ENCODE measurements at places on chromosomes 5 and 9. TPM values are rescaled to one million over a fixed set of nuclear protein-coding genes. Genes with fewer than 3 reads are reported as not detected.

The SOWAHA gene
- not detected for total RNA-seq

The DNAJC25 gene
- 5.4 TPM for total RNA-seq

The LECT2 gene
- total RNA-seq: not detected

The ZNF354C gene
- total RNA-seq: 6.3 TPM

The MCC gene
- 14.0 TPM for total RNA-seq

The PCDHGB3 gene
- total RNA-seq: 0.19 TPM

The OR1J2 gene
- not detected for total RNA-seq

The PCDHGC5 gene
- 1.4 TPM for total RNA-seq

- no peaks in the 10 kb centered on the region for H3K27me3 ChIP-seq
- H3K4me3 ChIP-seq: no peak overlapping the region
- H3K4me1 ChIP-seq: no peaks in the 10 kb centered on the region
These were observed 723.3 kb downstream of the CETN3 start for GRCh38 chr5:89686081-89686765.

GRCh38 chr5:180831139-180832093 is 28.8 kb upstream of the MGAT1 start:
- H3K27me3 ChIP-seq: no peaks in the 10 kb centered on the region
- peak overlapping the region; percentile 87 for H3K4me3 ChIP-seq
- H3K27ac ChIP-seq: peak overlapping the region; percentile 94
- H3K4me1 ChIP-seq: peaks cover 19% of the 10 kb centered on the region
- H3K36me3 ChIP-seq: peaks cover 13% of the 10 kb centered on the region

- no peak overlapping the region for H3K27ac ChIP-seq
- no peaks in the 10 kb centered on the region for H3K4me1 ChIP-seq
- H3K36me3 ChIP-seq: no peaks in the 10 kb centered on the region
- no peak for DNase-seq
- H3K27me3 ChIP-seq: no peaks in the 10 kb centered on the region
These were observed 285.8 kb downstream of the ISL1 start for GRCh38 chr5:51669095-51669494.

DNA sequence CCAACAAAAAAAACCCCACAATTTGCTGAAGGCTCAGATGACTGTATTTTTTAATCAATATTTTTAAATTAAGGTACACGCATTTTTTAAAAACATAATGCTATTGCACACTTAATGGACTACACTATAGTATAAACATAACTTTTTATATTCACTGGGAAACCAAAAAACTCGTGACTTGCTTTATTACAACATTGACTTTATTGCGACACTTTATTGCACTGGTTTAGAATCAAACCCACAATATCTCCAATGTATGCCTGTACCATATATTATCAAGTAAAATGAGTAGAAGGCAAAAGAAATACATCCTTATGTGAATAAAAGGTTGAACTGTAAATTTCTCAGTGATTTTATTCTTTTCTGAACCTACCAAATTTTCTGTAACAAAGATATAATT is 53.7 kb downstream of the RICTOR start:
- H3K27ac ChIP-seq: no peak overlapping the region
- H3K36me3 ChIP-seq: peaks cover 23% of the 10 kb centered on the region
- peaks cover 31% of the 10 kb centered on the region for H3K4me1 ChIP-seq

DNA sequence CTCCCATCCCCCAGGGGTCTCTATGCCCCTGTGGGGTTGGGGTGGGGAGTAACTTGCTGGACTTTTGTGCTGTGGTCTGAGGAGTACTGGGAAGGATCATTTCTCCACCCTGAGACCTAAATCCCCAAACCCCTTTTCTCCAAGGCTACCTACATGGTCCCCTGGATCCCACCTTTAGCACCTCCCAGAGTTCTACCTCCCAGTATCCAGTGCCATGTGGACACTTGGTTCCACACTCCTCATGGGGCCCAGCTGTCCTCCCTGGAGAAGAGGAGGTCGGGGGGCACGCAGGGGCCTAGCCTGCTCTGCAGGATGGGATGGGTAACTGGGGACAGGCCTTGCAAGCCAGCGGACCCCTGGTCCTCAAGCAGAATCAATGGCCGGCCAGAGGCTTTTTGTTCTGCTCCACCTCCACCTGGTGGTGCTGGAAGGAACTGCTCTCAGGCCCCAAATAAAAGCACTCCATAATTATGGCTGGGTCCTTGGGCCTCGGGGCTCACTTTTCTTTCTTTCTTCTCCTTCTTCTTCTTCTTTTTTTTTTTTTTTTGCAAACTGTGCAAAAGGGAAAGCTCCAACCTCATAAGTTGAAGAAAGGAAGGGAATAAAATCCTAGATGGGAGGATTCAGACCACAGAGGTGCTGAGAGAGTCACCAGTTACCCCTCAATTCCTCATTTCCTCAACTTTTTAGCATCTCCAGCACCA is 68.4 kb downstream of the PSD2 start:
- no peaks in the 10 kb centered on the region for H3K4me1 ChIP-seq
- H3K36me3 ChIP-seq: no peaks in the 10 kb centered on the region
- H3K27me3 ChIP-seq: peaks cover 50% of the 10 kb centered on the region
- no peak overlapping the region for H3K4me3 ChIP-seq

- no peak overlapping the region for H3K27ac ChIP-seq
- H3K27me3 ChIP-seq: no peaks in the 10 kb centered on the region
- DNase-seq: no peak
- no peak overlapping the region for H3K4me3 ChIP-seq
- H3K36me3 ChIP-seq: no peaks in the 10 kb centered on the region
- no peaks in the 10 kb centered on the region for H3K4me1 ChIP-seq
These were observed 1325.0 kb upstream of the DMAC1 start for GRCh38 chr9:9124616-9125015.

DNA sequence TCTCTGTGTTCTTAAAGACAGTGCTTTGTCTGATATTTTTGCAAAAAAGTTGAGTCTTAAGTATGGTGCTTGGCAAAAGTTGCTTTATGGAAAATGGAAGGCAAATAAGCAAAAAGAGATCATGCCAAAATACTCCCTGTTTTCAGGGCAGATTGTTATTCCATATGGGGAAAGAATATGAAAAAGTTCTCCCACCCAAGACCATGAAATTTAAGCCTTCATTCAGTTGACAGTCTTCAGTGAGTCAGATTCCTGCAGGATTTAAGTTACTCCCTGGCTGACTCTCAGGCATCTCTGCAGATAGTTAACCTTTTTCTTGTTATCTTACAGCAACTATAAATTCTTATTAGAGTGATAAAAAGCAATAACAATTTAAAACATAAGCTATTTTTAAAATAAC is 601.6 kb downstream of the PDE4D start:
- peaks cover 22% of the 10 kb centered on the region for H3K4me1 ChIP-seq
- H3K4me3 ChIP-seq: no peak overlapping the region
- no peak for DNase-seq

DNA sequence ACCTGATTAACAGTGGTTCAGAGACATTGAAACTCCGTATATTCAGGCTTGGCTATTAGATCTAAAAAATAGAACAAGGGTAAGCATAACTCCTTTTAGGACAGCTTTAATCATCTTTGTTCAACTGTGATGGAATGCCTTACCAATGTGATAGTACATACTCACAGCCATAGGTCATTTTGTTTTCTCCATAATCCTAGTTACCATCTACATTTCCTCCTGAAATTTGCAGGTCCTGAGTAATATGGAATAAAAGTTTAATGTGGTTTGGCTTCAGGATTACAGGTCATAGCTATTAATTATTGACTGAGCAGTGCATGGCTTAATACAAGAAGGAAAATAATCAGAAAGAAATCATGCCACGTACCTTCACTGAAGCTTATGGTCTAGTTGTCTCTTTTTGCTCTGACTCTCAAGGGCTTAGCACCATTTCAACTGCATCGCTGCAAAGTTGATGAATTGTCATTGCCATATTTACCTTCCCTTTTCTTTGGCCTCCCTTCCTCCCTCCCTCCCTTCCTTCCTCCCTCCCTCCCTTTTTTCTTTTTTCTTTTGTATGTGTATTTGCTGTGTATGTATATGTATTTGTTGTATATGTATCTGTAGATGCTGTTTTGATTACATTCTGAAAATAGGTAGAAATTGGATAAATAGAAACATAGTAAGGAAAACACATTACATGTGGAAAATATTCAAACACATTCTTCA is 250.9 kb upstream of the ZNF608 start:
- DNase-seq: no peak
- peak overlapping the region; percentile 88 for H3K27ac ChIP-seq
- no peaks in the 10 kb centered on the region for H3K36me3 ChIP-seq
- peaks cover 53% of the 10 kb centered on the region for H3K4me1 ChIP-seq

- peaks cover 4% of the 10 kb centered on the region for H3K4me1 ChIP-seq
- no peaks in the 10 kb centered on the region for H3K27me3 ChIP-seq
- DNase-seq: no peak
- H3K36me3 ChIP-seq: peaks cover 2% of the 10 kb centered on the region
- H3K27ac ChIP-seq: no peak overlapping the region
These were observed 5.2 kb upstream of the SLC22A5 start for GRCh38 chr5:132364319-132364718.

- H3K36me3 ChIP-seq: no peaks in the 10 kb centered on the region
- peaks cover 15% of the 10 kb centered on the region for H3K27me3 ChIP-seq
- no peak for DNase-seq
These were observed 32.0 kb downstream of the GTF3C4 start for GRCh38 chr9:132702254-132702653.

- no peak overlapping the region for H3K27ac ChIP-seq
- DNase-seq: no peak
- no peaks in the 10 kb centered on the region for H3K36me3 ChIP-seq
- no peak overlapping the region for H3K4me3 ChIP-seq
- peaks cover 43% of the 10 kb centered on the region for H3K27me3 ChIP-seq
These were observed 126.1 kb downstream of the ESM1 start for GRCh38 chr5:54859316-54859715.

GRCh38 chr9:136537896-136538598 is 7.8 kb downstream of the NOTCH1 start:
- peaks cover 9% of the 10 kb centered on the region for H3K36me3 ChIP-seq
- H3K4me1 ChIP-seq: peaks cover 17% of the 10 kb centered on the region
- DNase-seq: no peak
- H3K27me3 ChIP-seq: no peaks in the 10 kb centered on the region
- no peak overlapping the region for H3K4me3 ChIP-seq
- no peak overlapping the region for H3K27ac ChIP-seq

GRCh38 chr5:124614105-124614504 is 132.3 kb downstream of the ZNF608 start:
- DNase-seq: no peak
- H3K4me1 ChIP-seq: peaks cover 9% of the 10 kb centered on the region
- no peak overlapping the region for H3K27ac ChIP-seq
- H3K4me3 ChIP-seq: no peak overlapping the region

- H3K4me1 ChIP-seq: peaks cover 15% of the 10 kb centered on the region
- H3K4me3 ChIP-seq: no peak overlapping the region
- no peaks in the 10 kb centered on the region for H3K36me3 ChIP-seq
- no peak overlapping the region for H3K27ac ChIP-seq
These were observed 6.8 kb downstream of the FAM219A start for GRCh38 chr9:34451545-34451944.

GRCh38 chr9:114991861-114992260 is 61.5 kb upstream of the TNFSF8 start:
- H3K36me3 ChIP-seq: no peaks in the 10 kb centered on the region
- H3K4me3 ChIP-seq: no peak overlapping the region
- H3K4me1 ChIP-seq: no peaks in the 10 kb centered on the region
- H3K27ac ChIP-seq: no peak overlapping the region
- peaks cover 85% of the 10 kb centered on the region for H3K27me3 ChIP-seq

DNA sequence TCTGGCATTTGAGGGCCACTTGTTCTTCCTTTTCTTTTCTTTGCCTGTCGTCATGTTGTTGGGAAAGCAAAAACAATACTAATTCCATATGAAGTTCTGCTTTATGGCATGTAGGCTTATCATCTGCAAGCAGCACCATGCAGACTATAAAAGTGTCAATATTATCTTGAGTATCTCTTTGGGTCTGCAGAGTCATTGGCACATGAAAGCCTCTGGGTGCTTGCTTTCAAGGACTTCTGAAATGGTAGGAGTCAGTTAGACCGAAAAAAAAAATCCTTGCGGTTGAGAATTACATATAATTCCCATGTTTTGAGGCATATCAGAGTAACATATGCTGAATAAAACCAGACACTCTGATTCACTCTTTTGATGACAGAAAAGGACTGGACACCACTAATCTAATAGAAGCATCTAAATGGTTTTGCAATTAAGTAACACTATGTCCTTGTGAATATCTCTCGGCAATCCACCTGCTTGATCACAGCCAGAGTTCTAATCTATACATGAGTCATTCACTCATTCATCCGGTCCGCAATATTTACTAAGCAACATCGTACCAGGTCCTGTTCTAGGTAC is 44.4 kb downstream of the GNAQ start:
- no peak overlapping the region for H3K27ac ChIP-seq
- DNase-seq: no peak
- peaks cover 8% of the 10 kb centered on the region for H3K36me3 ChIP-seq
- H3K27me3 ChIP-seq: no peaks in the 10 kb centered on the region
- H3K4me3 ChIP-seq: no peak overlapping the region
- H3K4me1 ChIP-seq: peaks cover 15% of the 10 kb centered on the region

DNA sequence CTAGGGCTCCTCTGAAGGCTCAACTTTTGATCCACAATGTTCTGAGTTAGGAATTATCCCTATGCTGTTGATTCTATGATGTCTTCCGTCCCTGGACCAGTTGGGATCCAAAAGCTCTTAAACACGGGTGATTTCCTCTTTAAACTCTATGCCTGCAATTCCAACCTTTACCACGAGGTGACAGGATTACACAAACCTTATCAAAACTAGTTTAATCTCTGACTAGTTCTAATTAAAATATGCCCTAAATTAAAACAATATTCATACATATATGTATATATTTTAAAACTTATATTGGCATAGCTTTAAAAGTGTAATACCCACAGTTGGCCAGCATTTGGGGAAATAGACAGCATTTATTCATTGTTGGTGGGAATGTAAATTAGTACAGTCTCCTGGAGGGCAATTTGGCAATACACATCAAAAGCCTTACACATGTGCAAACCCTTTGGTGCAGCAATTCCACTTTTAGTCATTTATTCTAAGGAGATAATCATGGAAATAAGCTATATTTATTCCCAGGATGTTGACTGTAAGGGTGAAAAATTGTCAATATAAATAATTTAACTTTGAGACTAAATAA is 51.6 kb upstream of the PHYKPL start:
- H3K36me3 ChIP-seq: no peaks in the 10 kb centered on the region
- H3K27ac ChIP-seq: no peak overlapping the region
- DNase-seq: no peak
- peaks cover 13% of the 10 kb centered on the region for H3K27me3 ChIP-seq
- peaks cover 5% of the 10 kb centered on the region for H3K4me1 ChIP-seq
- no peak overlapping the region for H3K4me3 ChIP-seq
